ENCODE measurements at places on chromosomes 2 and 18.

- peak; percentile 8 for DNase-seq
These were observed 256.7 kb downstream of the HDAC4 start for GRCh38 chr2:239143858-239144712.

- DNase-seq, result no peak
These were observed 2.8 kb downstream of the SPR start for GRCh38 chr2:72889991-72890390.

GRCh38 chr18:24763765-24764513 lies 303.5 kb downstream of the HRH4 start:
- DNase-seq, result no peak

GRCh38 chr2:54092940-54093339 lies 22.5 kb upstream of the ACYP2 start:
- DNase-seq, result no peak

DNA sequence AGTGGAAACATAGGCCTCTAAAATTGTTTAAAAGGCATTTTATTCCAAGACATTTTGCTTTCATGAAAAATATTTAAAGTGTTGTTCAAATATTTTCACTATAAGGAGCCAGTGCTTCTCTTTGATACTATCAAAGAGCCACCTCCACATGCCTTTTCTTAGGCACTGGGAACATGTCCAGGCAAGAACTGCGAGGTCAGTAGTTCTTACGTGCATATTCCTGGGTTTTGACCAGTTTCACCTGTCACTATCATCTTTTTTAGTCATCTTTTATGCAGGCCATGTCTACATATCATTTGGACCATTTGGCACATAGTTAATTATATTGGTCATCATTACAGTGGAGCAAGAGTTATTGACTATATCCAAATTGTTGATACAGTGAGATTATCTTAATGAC lies 195.3 kb downstream of the CCDC85A start:
- DNase-seq, result no peak

Measured in Panc1 (cell line).